ENCODE measurements at places on chromosomes 7 and 10.

DNA sequence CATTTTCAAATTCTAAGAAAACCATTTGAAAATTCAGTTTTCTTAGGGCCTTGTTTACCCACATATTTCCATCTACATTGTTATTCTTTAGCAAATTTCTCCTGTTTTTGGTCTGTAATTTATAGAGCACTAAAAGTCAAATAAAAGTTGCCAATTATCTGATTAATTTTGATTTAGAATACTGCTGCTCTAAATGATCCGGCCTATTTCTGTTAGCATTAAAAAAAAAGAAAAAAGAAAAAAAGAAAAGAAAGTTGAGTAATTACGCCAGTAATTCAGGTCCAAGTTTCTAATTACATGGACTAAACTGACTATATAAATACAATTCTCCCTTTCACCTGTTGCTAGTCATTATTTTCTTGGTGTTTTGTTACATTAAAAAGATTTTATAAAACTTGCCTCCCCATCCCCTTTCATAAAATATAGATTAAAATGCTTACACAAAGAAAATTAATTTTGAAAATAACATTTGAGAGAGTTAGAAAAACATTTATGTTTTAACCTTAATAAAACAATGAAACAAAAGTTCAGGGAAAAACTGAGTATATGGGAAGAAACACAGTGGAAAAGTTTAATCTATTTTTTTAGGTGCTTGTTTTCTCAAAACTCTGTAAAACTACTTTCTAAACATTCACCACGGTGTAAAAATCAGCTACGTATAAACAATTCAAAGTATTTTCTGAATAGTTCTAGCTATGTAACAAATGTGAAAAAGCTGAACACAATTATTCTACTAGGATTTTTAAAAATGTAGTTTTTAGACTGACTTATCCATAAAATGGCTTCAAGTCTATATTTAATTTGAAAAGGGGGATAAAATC, 6.8 kb upstream of the COMMD3 start:
- DNase-seq, result no peak

- no peak for DNase-seq
Observed at GRCh38 chr7:112172870-112173567, 33.2 kb downstream of the DOCK4 start.

DNA sequence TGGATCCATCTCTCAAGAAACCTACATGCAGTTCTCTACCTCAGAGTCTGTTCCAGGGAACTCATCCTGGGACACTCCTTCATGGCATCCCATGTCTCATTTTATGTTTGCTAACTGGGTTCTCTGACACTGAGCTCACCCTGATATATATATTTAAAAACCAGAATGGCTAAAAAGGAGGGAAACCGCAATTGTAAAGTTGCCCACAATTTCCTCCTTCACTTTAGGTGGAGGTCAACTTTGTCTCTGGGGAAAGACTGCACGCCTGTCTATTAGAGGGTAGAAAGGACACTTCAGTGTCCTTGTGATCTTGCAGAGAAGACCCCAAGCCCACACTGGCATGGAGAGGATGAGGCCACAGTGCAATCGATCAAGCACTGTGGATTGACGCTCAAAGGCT, 131.7 kb downstream of the TEX36 start:
- no peak for DNase-seq

DNA sequence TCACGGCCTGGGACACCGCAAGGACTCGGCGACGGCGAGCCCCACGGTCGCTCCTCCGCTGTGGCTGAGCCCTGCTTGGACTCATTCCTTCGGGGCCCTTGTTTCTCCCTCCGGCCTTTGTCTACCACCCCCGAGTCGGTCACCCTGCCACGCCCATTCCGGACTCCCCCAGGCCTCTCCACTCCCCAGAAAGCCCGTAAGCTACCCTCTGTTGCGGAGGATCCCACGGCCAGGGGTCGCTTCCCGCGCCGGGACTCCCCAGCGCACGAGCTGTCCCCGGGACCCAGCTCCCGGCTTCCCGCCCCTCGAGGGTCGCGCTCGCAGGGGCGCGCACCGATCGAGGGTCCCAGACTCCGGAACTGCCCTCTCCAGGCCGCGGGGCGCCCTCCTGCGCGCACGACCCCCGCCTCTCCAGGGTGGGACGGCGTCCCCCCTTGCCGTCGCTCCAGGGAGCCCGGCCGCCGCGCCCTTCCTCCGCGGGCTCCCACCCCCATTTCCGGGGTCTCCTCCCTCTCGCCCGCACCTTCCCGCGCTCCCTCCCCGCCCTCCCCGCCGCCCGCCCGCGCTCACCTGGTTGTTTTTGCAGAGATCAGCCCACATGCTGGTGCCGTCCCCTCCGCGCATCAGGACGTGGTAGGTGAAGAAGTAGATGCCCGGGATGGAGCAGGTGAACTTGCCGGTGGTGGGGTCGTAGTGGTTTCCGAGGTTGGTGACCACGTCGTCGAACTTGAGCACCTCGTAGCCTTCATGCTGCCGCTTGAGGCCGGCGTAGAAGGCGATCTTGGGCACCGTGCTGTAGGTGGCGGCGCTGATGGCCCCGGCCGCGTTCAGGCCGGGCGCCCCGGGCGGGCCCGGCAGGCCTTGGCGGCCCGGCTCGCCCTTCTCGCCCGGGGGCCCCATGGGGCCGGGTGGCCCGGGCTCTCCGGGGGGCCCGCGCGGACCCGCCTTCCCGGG, 1.5 kb downstream of the C1QL3 start:
- no peak for DNase-seq

DNA sequence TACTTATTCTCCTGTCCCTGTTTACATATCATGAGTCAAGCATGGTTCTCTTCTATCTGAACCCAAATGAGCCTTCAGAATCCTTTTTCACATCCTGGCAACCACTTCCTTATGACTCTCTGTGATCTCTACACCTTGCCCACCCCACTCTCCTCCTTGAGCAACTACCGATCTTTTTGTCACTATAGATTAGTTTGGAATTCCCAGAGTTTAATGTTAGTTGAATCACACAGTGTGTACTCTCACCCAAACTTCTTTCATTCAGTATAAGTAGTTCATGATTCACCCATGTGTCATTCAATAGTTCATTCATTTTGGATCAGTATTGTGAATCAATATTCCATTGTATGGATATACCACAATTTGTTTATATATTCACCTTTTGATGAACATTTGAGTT, 55.3 kb downstream of the TFAM start:
- DNase-seq, result no peak

DNA sequence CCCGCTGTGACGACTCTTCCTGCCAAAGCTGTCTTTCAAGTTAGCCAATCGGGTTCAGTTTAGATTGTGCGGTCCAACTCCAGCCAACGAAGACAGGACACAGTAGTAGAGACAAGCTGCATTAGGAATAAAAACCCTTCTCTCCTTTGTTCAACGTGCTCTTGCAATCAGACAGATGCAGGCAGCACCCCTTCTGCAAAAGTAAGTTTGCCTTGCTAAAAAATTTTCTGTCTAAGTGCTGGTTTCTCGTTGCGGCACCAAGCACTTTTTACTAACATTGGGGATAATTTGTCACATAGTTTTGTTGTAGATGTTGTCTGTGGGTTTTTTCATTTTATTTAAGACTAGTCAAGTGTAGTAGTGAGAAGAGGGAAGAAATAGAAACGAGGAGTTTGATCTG, 58.1 kb downstream of the MINPP1 start:
- DNase-seq, result no peak

All from amygdala (tissue), 56 donors.